ENCODE measurements at places on chromosomes 1 and 21. TPM values are rescaled to one million over a fixed set of nuclear protein-coding genes. Genes with fewer than 3 reads are reported as not detected.

The AJAP1 gene
- total RNA-seq, result 2.9 TPM

DNA sequence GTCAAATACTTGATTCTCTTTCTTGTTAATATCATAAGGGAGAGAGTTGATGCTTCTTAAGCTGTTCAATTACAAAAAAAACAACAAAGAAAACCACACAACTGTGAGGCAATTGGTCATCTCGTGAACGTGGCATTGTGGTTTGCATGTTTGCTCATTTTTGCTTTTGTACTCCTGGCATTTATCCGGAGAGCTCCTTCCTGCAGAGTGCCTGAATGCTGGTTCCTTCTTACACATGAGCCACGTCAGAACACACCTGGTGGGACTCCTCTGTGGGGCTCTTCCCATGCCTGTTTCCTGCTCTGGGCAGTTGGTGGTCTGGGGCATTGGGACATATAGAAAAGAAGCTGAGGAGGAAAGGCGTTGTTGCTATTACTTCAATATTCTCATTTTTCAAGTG lies 25.7 kb downstream of the KCNK1 start:
- peaks cover 3% of the 10 kb centered on the region for H3K4me1 ChIP-seq
- no peaks in the 10 kb centered on the region for H3K36me3 ChIP-seq
- no peak for DNase-seq
- H3K4me3 ChIP-seq, result no peak overlapping the region

The CFAP74 gene
- under 0.01 TPM for total RNA-seq

GRCh38 chr1:245863566-245864184 lies 643.4 kb downstream of the SMYD3 start:
- no peaks in the 10 kb centered on the region for H3K36me3 ChIP-seq
- no peak for DNase-seq
- H3K27ac ChIP-seq, result no peak overlapping the region

The F3 gene
- 37.9 TPM for total RNA-seq

GRCh38 chr1:109156916-109157385 lies 43.0 kb downstream of the ELAPOR1 start:
- H3K36me3 ChIP-seq, result no peaks in the 10 kb centered on the region
- H3K27ac ChIP-seq, result peak overlapping the region; percentile 40
- peaks cover 79% of the 10 kb centered on the region for H3K4me1 ChIP-seq
- H3K27me3 ChIP-seq, result no peaks in the 10 kb centered on the region
- peak; percentile 74 for DNase-seq

DNA sequence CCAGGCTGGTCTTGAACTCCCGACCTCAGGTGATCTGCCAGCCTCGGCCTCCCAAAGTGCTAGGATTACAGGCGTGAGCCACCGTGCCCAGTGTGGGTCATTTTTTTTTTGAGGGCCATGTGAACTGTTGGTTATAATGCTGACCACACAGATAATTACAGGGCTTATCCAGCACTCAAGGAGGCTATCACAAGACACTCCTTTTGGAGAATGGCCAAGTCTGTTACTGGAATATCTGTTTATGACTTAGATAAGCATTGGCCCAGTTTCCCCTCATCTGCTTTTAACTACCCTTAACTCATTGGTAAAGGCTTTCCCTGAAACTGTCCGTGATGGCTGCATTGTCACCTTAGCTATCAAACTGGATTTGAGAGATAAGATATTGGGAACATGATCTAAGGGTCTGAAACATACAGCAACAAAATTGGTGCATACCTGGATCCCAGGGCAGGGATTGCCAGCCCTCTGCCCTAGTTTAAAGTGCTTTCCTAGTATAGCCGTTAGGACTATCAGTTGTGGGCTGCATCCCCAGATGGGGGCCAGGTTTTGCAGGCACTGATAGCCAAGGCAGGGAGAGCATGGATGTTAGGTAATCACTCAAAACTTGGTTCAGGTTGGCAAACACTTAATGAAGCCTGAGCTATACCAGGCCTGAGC lies 15.6 kb downstream of the SZT2 start:
- peaks cover 15% of the 10 kb centered on the region for H3K36me3 ChIP-seq
- DNase-seq, result no peak

DNA sequence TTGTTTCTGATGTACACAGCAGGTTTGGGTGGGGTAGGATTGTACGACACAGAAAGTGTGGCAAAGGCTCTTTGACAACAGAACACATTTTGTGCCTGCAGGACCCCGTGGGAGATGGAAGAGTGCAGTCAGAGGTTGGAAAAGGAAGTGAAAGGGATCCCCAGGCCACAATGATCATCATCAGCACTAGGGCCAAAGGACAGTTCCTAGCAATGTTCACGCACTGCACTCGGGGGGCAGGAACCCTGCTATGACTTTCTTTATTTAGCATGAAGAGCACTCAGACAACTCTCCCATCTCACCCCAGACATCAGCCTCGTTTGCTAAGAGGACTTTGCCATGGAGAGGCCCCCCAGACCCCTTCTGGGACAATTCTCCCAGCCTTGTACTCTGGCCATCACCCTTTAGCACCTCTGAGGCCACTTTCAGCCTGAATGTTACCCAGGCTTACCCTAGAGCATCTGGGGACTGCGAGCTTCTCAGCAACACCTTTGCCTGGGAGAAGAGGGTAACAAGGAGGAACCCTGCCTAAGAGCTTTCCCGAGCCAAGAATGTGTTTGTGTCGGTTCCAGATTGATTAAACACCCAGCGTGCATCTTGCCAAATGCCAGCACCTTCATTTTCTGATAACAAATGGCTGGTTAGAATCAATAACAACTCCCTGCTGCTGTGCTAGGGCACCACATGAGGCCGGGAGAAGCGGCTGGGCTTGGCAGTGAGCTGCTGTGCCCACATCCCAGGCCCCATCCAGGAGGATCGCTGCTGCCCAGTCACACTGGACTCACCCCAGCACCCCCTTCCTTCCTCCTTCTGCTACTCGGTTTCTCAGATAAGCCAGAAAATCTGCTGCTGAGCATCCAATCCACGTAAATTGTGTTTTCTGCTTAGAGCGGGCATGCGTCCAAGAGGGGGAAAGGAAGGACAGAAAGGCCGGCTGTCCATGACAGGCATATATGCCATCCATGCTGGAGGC lies 633.1 kb downstream of the AJAP1 start:
- H3K27me3 ChIP-seq, result no peaks in the 10 kb centered on the region
- peaks cover 15% of the 10 kb centered on the region for H3K4me1 ChIP-seq
- H3K36me3 ChIP-seq, result no peaks in the 10 kb centered on the region
- H3K4me3 ChIP-seq, result no peak overlapping the region

Data from body of pancreas (tissue), 4 donors.